ENCODE measurements at places on chromosomes 2 and 18. TPM values are rescaled to one million over a fixed set of nuclear protein-coding genes. Genes with fewer than 3 reads are reported as not detected.

DNA sequence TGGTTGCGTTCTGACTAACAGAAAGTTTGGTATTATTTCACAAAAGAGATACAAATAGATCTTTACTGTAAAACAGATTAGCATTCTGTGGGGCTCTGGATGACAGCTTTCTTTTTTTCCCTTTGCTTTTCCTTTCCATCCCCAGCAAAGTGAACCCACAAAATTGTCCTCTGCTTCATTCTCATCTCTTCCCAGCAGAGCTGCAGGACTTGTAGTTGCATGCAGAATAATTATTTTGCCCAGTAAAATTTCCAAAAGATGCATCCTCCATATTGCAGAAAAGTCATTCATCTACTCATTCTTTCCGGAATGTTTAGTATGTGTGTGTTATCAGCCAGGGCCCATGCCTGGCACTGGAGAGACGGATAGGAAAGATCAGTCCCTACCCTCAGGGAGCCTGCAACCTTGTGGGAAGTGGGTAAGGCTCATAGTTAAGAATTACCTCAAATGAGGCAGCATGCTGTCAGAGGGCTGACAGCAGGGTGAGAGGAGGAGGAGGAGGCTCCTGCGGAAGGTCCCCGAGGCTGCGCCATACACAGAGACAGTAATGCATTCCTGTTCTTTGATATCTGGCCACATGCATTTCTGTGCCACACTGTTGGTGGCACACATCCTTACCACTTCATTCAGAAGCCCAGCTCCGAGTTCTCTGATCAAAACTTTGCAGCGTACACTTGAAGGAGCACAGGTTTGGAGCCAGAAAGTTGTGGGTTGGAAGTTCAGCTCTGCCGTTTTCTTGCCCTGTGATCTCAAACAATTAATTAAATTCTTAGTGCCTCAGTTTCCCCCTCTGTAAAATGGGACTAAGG is 225.4 kb downstream of the MYCN start:
- no peaks in the 10 kb centered on the region for H3K4me1 ChIP-seq
- H3K27ac ChIP-seq: no peak overlapping the region
- H3K36me3 ChIP-seq: no peaks in the 10 kb centered on the region
- DNase-seq: no peak
- no peak overlapping the region for H3K4me3 ChIP-seq
- no peaks in the 10 kb centered on the region for H3K27me3 ChIP-seq

DNA sequence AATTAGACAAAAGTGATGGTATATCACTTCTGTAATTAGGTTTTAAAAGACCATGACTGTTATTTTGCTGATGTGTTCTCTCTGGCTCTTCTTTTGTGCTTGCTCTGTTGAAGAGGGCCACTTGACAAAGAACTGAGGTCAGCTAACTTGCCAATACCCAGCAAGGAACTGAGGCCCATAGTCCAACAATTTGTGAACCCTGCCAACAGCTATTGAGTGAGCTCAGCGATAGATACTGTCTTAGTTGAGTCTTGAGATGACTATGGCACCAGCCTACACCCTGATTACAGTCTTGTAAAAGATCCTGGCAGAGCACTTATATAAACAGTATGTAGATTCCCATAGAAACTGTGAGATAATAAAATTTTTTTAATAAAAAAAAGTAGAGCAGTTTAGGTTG is 103.0 kb downstream of the BMPR2 start:
- H3K4me3 ChIP-seq: no peak overlapping the region
- no peaks in the 10 kb centered on the region for H3K36me3 ChIP-seq
- no peak for DNase-seq

- H3K4me1 ChIP-seq: peaks cover 19% of the 10 kb centered on the region
- no peaks in the 10 kb centered on the region for H3K36me3 ChIP-seq
- no peaks in the 10 kb centered on the region for H3K27me3 ChIP-seq
- no peak for DNase-seq
- no peak overlapping the region for H3K27ac ChIP-seq
- no peak overlapping the region for H3K4me3 ChIP-seq
These were observed 24.9 kb upstream of the ALPP start for GRCh38 chr2:232353660-232354059.

- no peaks in the 10 kb centered on the region for H3K4me1 ChIP-seq
- DNase-seq: no peak
- no peak overlapping the region for H3K4me3 ChIP-seq
- H3K36me3 ChIP-seq: no peaks in the 10 kb centered on the region
These were observed 171.9 kb downstream of the HRH4 start for GRCh38 chr18:24632158-24632988.

GRCh38 chr2:148167855-148168254 is 147.0 kb downstream of the MBD5 start:
- no peak overlapping the region for H3K4me3 ChIP-seq
- H3K27ac ChIP-seq: no peak overlapping the region
- H3K4me1 ChIP-seq: no peaks in the 10 kb centered on the region

GRCh38 chr2:179311101-179311500 is 46.5 kb upstream of the SESTD1 start:
- H3K27ac ChIP-seq: no peak overlapping the region
- no peak for DNase-seq
- H3K36me3 ChIP-seq: no peaks in the 10 kb centered on the region
- H3K4me3 ChIP-seq: no peak overlapping the region
- H3K27me3 ChIP-seq: no peaks in the 10 kb centered on the region

DNA sequence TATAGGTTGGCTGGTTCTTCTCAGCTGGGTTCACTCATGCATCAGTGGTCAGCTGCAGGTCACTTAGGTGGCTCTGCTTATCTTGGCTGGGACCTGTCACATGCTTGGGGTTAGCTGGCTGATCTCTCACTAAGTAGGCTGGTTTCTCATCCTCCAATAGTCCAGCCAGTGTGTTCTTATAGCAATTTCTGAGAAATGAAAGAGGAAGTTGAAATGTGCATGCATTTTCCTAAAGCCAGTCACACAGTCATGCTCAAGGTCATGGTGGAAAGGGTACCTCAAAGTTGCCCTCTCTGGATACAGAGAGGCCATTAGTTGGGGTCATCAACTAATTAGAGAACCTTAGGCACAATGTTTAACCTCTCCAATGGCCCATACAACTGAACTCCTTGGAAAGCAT is 64.4 kb downstream of the KLHL29 start:
- no peaks in the 10 kb centered on the region for H3K27me3 ChIP-seq
- no peaks in the 10 kb centered on the region for H3K4me1 ChIP-seq
- DNase-seq: no peak

GRCh38 chr2:86807468-86808275 is 17.0 kb upstream of the CD8A start:
- peak overlapping the region; percentile 53 for H3K27ac ChIP-seq
- H3K4me3 ChIP-seq: peak overlapping the region; percentile 25
- H3K27me3 ChIP-seq: peaks cover 11% of the 10 kb centered on the region
- H3K36me3 ChIP-seq: no peaks in the 10 kb centered on the region

- no peak for DNase-seq
- no peaks in the 10 kb centered on the region for H3K36me3 ChIP-seq
- H3K4me3 ChIP-seq: peak overlapping the region; percentile 73
- peak overlapping the region; percentile 79 for H3K27ac ChIP-seq
- H3K27me3 ChIP-seq: no peaks in the 10 kb centered on the region
These were observed 533 bp downstream of the DHX57 start for GRCh38 chr2:38875227-38875575.

- H3K36me3 ChIP-seq: no peaks in the 10 kb centered on the region
- H3K4me3 ChIP-seq: no peak overlapping the region
- H3K4me1 ChIP-seq: no peaks in the 10 kb centered on the region
- H3K27me3 ChIP-seq: no peaks in the 10 kb centered on the region
These were observed 36.4 kb downstream of the FOXI3 start for GRCh38 chr2:88416016-88416663.

DNA sequence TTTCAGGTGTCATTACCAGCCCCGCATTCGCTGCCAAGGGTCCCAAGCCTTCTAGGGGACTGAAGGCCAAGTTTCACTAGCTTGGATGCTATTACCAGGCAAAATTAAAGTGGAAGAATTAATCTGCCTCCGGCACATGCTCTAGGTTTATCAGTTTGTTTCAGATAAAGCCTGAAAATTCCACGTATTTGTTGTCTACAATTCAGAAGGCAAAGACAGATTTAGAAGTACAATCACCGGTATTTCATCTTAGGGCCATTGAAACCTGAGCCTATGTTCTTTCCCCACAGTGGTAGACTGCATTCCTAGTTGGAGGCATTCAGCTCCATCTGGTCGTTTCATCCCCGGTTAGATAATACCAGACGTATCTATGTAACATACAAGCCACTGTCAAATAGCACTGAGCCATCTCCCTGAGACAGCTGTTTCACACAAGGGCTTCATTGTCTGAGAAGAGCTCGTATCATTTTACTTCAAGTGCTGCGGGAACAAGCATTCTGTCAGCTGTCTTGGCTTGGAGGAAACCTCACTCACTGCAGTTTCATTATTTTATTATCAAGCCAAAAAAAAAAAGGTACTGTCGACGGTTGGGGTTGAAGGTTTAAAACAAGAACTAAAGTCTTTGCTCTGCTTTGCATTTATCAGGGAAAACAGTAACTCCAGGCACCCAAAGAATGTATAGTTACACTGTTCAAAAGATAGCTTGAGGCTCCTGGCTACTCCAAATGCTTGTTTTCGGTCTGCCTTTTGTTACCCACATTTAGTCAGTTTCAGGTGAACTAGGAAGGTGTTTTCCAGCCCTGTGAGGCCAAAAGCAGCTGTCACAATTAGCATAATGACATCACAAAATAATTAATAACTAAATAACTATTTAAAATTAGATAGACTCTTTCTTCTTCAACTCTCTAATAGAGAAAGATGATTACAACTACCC is 76.7 kb downstream of the TGIF1 start:
- no peak for DNase-seq
- H3K4me1 ChIP-seq: no peaks in the 10 kb centered on the region
- H3K27me3 ChIP-seq: no peaks in the 10 kb centered on the region
- no peaks in the 10 kb centered on the region for H3K36me3 ChIP-seq
- no peak overlapping the region for H3K4me3 ChIP-seq
- H3K27ac ChIP-seq: peak overlapping the region; percentile 43

DNA sequence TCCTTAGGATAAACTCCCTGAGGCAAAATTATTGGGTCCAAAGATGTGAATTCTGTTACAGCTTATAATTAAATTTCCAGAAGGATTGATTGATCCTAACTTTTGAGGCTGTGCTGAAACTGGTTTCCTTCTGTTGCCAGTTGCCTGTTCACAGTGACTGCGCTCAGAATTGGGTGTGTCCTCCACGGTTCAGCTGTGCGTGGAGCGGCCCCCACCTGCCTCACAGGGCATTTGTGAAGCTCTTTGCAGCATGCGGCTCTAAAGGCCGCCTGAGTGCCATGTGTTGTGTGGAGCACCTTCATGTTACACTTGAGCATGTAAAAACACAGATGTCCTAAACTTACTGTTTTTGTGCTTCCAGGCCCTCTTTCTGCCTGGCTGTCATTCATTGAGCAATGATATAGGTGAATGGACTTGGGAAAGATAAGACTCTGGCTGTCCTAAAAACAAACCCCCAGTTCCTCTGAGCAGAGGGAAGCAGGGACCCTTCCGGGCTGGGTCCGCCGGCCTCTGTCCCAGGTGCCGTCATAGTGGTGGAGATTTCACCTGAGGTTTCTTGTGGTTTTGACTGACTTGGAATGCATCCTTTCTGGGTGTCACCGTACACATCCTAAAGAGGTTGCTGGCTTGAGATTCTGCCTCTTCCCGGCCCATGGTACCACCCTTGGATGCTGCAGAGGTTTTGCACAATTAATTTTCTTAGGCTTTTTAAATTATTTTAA is 173.6 kb downstream of the LDLRAD4 start:
- no peaks in the 10 kb centered on the region for H3K4me1 ChIP-seq
- no peak overlapping the region for H3K4me3 ChIP-seq
- DNase-seq: no peak
- no peak overlapping the region for H3K27ac ChIP-seq
- no peaks in the 10 kb centered on the region for H3K27me3 ChIP-seq

DNA sequence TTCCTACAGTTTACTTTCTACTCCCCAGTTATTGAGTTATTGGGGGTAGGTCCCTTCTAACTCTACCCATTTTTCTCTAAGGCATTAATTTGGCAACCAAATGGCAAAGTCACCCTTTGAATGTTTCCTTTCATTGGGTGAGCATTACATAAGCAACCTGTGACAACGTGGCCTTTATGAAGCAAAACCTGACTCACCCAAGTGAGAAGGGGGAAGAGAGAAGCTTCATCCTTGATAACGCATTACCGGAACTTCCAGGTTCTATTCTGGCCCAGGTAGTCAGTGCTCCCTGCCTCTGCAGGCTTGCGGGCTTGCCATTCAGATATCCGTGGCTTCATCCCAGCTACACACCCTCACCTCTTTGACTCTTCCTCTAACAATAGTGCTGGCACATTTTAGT is 39.1 kb upstream of the FAM124B start:
- no peak for DNase-seq
- H3K27ac ChIP-seq: no peak overlapping the region
- peaks cover 6% of the 10 kb centered on the region for H3K4me1 ChIP-seq
- H3K27me3 ChIP-seq: no peaks in the 10 kb centered on the region
- H3K4me3 ChIP-seq: no peak overlapping the region

DNA sequence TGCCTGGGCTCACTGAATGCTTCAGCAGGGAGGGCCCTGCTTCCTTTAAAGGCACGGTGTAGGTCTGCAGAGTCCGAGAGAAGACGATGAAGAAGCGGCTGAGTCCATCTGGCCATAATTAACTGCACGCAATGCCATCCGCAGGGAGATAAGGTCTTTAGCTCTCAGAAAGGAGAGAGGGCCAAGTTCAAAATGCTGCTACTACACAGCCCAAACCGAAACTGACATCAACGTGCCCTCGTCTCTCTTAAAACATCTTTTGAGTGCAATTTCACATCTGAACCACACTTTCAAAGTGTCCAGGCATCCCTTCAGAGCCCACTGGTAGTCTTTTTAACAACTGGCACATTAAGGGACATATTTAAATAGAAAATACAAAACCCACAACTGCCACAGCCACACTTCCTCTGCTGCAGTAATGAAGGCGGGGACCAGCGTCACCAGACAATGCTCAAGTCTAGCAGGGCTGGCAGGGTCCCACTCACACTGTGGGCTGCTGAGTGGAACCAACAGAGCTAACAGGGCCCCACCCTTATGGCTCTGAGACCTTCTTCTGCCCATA is 35.8 kb downstream of the ST3GAL5 start:
- no peaks in the 10 kb centered on the region for H3K27me3 ChIP-seq
- no peak for DNase-seq
- H3K27ac ChIP-seq: peak overlapping the region; percentile 93
- H3K36me3 ChIP-seq: no peaks in the 10 kb centered on the region

GRCh38 chr2:57598551-57598950 is 448.1 kb upstream of the VRK2 start:
- H3K27ac ChIP-seq: no peak overlapping the region
- no peaks in the 10 kb centered on the region for H3K4me1 ChIP-seq
- DNase-seq: no peak

The ALPG gene
- total RNA-seq: not detected

The COL5A2 gene
- 53.6 TPM for total RNA-seq

The RGPD3 gene
- total RNA-seq: 0.67 TPM

The CD207 gene
- not detected for total RNA-seq

The G6PC2 gene
- total RNA-seq: not detected

The ZNF804A gene
- total RNA-seq: 1.1 TPM

The PARD3B gene
- total RNA-seq: 19.6 TPM
